ENCODE measurements at places on chromosomes 2 and 18.

DNA sequence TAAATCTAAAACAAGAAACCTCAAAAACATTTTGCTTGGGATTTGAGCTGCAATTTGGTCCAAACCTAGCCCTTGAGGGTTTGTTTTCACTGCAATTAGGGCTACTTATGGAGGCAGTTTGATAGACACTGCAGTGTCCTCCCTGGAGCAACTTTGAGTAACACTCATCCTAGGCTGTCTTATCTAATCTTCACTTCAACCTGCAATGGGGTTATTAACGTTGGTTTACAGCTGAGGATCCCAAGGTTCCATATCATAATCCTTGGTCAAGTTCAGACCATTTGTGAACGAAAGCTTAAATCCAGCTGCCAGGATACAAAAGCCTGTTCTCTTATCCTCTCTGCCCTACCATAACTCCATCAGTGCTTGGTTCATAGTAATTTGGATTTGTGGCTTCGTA is 2.5 kb downstream of the ANXA4 start:
- DNase-seq, result no peak

GRCh38 chr2:224284134-224284946 is 117.6 kb downstream of the FAM124B start:
- DNase-seq, result no peak

- no peak for DNase-seq
These were observed 52.6 kb upstream of the EMILIN2 start for GRCh38 chr18:2794159-2794558.

DNA sequence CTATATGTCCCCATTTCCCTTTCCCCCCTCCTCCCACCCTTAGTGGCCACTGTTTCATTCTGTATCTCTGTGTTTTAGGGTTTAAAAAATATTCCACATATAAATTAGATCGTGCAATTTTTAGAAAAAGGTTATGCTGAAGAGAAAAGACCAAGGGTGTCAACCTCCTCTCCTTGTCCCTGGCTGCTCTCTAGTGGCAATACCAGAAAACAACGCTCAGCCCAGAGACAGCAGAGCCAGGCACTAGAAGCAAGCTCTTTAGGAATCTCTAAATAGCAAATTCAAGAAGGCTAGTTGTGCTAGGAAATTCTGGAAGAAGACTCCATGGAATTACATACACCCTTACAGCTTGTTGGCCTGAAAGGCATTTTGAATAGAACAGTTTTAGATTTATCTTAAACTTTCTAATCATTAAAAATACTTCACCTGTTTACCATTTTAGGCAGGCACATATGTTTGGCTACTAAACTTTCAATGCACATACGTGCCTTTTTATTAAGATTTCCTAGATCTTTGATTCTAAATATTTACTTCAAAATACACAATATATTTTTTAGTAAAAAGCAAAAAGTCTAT is 35.1 kb upstream of the RASGRP3 start:
- peak; percentile 68 for DNase-seq

GRCh38 chr2:234257859-234258561 is 207.5 kb downstream of the SPP2 start:
- DNase-seq, result no peak

DNA sequence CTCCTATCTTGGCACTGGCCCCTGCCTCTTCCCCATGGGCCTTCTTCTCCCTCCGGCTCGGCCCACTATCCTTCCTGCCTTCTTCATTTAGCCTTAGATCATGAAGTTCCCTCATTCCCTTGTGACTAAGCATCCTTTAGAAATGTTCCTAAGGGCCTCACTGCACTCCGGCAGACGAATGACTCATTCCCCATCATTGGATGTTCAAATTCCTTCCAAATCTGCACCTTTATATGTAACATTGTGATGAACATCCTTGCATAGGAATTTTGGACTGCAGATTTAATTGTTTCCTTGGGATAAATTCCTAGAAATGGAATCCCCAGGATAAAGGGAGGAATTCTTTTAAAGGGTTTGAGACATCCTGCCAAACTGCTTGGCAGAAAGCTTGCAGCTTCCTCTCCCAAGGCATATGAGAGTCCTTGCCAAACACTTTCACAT is 19.0 kb downstream of the CRACDL start:
- DNase-seq, result no peak

GRCh38 chr2:72211777-72212485 is 64.3 kb upstream of the CYP26B1 start:
- no peak for DNase-seq

DNA sequence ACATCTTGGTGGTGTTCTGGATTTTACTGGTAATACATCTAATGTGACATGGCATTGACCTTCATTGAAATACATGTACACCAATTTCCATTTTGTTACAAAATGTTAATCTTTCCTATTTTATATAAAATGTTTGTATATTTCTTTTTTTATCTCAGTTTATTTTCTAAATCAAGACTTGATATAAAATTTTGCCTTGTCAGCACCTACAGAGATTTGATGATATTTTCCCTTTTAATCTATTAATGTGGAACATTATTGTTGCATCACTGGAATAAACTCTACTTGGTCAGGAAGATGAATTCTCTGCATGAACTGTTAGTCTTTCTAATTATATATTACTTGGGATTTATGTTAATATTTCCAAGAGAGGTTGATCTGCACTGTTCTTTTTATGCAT is 294.0 kb upstream of the ETAA1 start:
- no peak for DNase-seq

- DNase-seq, result no peak
These were observed 297.1 kb downstream of the CLIP4 start for GRCh38 chr2:29412197-29412925.

DNA sequence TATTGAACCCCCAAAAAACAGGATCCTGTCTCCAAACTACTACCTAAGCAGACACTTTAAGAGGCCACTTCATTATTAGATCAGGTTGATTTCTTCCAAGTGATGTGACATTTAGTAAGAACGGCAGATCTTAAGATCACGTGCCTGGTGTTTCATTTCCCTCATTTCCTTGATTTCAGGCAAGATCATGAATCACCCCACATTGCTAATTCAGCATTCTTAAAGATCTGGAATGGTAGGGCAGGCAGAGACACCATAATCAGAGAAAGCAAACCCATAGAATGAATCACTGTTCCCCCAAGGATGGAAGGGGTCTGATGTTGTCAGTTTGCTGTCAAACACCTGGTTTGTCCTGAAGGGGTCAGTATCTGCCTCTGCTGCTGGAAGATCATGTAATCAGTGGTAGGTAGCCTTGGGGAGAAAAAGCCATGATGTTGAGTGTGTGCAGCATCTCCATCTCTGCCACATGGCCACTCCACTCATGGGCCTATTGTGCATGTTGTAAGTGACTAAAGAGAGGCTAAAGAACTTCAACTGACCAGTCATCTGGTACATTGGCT is 133.9 kb downstream of the ARHGAP15 start:
- no peak for DNase-seq

DNA sequence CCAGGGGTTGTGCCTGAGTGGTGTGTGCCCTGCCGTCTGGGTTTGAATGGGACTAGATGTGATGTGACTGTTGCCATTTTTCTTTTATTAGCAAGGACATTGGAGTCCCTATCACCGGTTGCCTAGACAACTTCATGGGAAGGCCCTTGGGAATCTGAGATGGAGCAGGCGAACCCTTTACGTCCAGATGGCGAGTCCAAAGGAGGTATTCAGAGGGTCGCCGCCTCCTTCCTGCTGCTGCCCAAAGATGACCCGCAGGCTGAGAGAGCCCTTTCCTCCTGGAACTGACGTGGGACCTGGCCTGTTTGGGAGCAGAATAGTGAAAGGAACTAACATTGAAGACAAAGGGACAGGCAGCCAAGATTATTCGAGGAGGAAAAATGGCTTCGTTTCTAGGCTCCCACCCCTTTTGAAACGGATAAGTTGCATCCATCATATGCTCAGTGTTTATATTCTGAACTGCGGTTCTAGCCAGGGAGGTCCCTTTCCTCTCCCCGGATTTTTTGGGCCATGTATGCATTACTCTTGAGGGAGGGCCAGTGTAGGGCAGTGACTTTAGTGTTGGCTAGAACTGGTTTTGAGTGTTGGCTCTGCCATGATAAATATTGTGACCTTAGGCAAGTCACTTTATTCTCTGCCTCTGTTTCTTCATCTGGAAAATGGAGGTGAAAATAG is 673 bp downstream of the CENPO start:
- DNase-seq, result no peak

- no peak for DNase-seq
These were observed 58.0 kb upstream of the BOD1L2 start for GRCh38 chr18:57088883-57089282.

DNA sequence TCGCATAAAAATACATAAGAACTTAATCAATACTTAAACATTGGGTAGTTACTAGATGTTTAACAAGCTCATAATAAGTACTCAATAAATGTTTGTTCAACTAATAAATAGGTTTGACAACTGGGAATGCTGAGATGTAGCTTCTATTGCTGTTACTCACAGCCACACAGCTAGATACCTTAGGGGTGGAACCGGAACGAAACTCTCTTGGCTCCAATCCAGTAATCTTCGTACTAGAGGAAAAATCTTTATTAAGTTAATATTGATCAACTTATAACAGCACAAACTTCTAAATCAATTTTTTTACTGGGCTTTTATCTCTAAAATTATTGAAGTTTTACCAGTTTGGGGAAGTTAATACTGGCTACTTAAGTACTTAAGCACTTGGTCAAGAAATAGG is 247.8 kb downstream of the PAX3 start:
- DNase-seq, result no peak

GRCh38 chr2:288758-289361 is 969 bp upstream of the ALKAL2 start:
- DNase-seq, result no peak

DNA sequence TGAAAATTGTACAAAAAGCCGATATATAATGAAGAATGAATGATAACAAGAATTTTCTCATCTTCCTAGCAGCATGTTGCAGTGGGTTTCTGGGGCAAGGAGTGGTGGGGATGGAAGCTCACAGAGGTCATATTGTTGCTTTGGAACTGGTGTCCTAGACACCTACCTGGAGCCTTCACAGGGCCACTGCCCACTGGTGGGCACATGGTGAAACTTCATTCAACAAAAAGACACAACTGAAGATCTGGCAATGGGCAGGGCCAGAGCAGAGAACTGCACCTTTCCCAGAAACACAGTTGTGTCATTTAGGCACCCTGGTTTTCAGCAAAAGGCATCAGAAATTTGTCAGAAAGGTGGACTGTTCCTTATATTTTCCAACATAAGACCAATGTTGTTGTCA is 115.3 kb downstream of the FHOD3 start:
- no peak for DNase-seq

DNA sequence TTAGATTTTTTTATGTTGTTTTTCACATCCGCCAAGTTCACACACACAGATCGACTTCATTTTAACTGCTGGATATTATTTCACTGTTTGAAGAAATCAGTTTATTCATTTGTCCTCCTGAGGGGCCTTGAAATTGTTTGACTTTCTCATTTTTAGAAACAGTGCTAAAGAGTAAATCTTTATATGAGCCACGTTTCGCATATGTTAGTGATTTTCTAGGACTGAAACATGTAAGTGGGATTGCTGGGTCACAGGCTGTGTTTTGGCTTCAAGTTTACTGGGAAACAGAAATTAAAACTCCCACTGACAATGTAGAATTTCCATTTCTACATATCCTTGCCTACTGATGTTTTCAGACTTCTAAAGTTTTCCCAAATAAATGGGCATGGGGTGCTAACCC is 363.8 kb downstream of the NCKAP5 start:
- no peak for DNase-seq

DNA sequence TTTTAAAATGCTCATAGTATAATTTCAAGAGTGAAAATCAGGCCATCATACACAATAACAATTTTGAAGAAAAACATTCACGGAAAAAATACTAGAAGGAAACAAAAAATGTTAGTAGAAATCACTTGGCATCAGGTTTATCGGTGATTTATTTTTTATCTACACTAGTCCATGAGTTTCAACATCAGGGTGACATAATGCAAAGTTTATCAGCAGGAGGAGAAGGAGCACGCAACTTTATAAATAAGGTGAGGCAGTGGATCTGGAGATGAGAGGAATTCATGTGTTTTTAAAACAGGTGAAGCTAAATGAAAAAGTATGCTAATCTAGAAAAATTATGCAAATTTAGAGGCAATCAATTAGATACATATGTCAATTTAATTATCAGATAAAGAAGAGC is 54.2 kb downstream of the MGAT4A start:
- DNase-seq, result no peak

DNA sequence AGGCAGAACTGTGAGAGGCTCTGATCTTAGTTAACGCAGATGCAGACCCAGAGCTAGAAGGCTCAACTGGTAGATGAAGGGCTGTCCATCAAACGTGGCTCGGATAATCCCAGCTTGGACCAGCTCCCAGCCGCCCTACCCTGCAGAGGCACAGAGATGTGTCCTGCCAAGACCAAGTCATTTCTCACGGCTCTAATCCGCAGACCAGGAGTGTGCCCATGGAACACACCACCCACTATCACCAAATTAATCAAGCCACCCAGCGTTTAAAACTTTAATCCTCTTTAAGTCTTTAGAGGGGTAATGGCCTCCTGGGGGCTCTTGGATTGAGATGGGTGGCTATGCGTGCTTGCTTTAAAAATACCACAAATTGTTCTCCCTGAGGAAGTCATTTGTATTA is 17.5 kb downstream of the LYPD1 start:
- no peak for DNase-seq

GRCh38 chr2:183709829-183710228 is 585.6 kb downstream of the NUP35 start:
- DNase-seq, result no peak

- DNase-seq, result no peak
These were observed 13.0 kb upstream of the HAT1 start for GRCh38 chr2:171909266-171909665.

DNA sequence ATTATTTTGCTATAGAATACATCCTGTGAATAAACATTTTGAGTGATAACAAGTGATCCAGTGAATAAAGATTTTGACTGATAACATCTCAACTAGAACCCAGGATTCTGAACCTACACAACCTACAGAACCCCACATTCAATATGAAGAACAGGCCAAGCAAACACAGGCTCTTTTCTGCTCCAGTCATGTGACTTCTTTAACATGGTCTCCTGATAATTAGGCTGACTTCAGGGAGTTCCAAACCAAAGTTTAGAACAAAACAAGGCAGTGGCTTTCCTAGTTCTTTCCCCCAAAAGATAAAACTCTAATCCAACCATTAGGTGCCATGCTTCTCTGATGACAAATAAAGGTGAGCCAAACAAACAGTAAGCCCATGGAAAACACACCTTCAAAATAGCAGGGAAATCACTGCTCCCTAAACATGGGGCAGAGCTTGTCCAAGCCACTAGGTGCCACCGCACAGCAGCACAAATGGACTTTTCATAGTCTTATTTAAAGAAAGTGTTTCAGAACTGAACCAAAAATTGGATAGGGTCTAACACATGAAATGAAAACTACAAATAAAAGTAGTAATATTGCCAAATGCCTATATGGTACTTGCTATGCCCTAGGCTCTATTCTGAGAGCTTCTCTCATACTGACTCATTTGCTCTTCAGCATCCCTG is 95.3 kb downstream of the EVA1A start:
- DNase-seq, result no peak
